Mammary epithelial cell (primary cell): ENCODE measurements at places on chromosomes 7 and 10.
A peak's percentile ranks its signal among the peaks of the same experiment; 100 is the strongest.

- no peak for DNase-seq
Observed at GRCh38 chr7:90233569-90233968, 11.4 kb upstream of the CFAP69 start.

- DNase-seq = no peak
Observed at GRCh38 chr10:70990681-70991080, 102.3 kb upstream of the PCBD1 start.

DNA sequence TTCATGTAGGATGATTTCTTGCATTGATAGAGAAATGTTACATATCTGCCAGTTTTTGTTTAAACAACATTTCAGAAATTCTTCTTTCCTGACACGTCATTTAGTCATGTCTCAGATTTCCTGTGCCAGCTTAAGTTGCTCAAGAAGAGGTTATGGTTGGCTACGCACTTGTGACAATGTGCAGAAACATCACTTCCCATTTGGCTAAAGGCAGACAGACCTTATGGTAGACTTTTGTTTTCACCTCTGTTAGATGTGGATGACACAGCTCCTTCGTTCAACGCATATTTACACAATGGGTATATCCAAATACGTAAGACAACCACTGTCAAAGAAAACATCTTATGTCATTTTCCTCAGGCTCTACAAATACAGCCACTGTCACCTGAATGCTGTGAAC lies 125.8 kb downstream of the DOCK4 start:
- DNase-seq = peak; percentile 73

DNA sequence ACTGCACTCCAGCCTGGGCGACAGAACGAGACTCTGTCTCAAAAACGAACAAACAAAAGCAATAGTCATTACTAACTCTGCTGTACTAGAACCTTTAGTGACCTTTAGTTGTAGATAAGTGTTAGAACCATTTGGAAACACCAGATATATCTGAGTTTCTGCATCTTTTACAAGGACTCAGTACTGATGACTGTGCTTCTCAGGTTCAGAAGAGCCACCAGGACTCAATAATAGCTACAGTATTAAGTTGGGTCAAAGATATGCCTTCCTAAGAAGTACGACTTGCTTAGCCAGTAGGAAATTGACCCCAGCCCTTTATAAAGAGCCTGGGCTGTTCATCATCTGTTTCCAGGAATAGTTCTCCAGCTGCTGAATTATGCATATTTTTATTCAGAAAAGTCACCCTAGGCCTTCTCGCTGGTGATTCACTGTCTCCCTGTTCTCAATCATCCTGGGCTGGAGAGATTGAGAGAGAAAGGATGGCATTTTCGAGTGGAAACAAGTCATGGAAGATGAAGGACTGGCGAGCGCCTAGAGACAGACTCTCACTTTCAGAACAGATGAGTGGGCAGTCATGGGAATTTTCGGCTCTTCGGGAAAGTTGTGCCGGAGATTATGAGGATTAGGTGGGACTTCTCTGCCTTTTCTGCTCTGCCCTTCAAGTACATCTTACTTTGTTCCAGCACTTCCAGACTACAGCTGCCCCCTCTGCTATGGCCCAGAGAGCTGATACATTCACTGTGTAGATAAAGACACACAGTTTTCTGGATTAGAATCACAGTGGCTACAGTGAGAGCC lies 316.1 kb downstream of the CCDC3 start:
- no peak for DNase-seq

- no peak for DNase-seq
Observed at GRCh38 chr7:158375034-158375433, 212.6 kb downstream of the PTPRN2 start.

GRCh38 chr10:132593900-132594876 lies 56.6 kb downstream of the INPP5A start:
- DNase-seq = no peak

DNA sequence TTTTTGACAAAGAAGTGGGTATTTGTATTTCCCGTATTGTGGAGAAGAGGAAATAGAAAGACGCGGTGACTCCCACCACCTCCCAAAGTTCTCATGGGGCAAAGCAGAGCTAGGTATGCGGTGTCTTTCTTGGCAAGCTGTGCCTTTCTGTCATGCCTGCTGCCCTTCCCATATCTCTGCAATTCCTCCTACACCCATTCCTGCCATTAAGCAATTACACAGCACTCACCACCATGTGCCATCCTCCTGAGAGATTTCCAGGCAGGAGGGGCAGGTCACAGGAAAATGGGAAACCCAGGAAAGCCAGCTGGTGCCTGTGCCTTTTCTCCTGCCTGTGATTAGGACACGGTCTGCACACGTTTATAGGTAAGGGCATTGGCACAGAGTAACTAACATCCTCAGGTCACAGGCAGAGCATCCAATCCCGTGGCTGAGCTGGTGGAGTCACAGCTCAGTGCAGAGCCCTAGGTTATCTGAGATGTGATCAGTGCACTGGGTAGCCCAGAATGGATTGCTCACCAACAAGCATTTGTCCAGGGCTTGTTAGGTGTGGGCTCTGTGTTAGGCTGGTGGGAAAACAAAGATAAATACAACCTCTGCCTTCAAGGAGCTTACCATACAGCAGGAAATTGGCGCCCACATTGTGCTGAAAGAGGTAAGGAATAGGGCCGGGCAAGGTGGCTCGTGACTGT lies 9.4 kb upstream of the CRTAC1 start:
- no peak for DNase-seq

GRCh38 chr10:79250259-79250658 lies 97.0 kb upstream of the PPIF start:
- no peak for DNase-seq

DNA sequence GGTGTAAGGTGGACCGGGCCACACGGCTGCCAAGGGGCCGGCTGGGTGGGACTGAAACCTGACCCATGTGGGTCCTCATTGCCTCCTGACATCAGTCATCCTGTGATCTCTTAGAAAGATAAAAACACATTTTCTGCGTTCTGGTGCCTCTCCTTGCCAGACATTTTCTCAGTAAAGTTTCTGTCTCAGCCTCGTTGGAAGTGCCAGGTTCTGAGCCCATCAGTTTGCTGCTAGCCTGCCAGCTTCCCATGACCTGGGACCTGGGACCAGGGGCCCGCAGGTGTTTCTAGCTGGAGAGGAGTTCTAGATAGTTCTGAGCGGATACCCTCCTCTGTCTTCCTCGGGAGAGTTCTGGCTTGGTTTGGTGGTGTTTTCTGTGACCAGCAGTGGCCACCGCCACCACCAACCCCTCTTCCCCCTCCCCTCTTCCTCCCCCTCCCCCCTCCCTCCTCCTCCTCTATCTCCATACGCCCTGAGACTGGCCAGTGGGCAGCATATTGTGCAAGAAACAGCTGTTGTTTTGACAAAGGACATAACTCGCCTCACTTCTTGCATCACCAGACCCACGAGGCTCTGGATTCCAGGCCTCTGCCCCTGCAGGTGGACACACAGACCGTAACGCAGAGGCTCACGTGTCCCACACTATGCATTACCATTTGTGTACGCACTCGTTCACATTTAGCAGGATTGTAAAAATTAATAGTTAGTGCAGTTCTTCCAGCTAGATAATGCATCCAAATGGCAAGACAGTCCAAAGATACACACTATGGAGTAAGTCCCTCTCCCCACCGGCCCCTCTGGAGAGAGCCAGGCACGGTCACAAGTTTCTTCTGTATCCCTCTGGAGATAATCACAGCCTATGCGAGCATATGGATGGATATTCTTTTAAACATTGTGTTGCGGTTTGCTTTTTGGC lies 94.6 kb downstream of the CUX1 start:
- DNase-seq = no peak
